ENCODE measurements at places on chromosomes 7 and 10.
A peak's percentile ranks its signal among the peaks of the same experiment; 100 is the strongest.

- no peak for DNase-seq
Observed at GRCh38 chr10:28668363-28669226, 8.7 kb upstream of the BAMBI start.

DNA sequence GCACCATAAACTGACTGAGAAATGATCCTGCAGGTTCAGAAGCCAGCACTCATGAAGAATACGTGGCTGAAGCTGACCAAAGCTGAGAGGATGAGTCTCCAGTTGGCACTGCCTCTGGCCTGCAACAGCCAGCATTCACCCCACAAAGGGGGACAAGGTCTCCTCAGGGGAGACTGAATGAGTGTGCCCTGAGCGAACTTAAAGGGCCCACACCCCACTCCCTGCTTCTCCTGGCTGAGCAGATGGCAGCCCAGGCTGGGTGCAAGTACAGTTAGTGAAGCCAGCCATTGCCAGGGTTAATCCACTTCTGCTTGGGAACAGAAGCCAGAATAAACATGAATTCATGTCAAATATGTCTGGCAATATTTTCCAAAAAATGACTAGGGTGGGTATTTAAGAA, 98.1 kb downstream of the PPP1R17 start:
- no peak for DNase-seq

- no peak for DNase-seq
Observed at GRCh38 chr7:99275496-99275895, 2.9 kb downstream of the MYH16 start.

DNA sequence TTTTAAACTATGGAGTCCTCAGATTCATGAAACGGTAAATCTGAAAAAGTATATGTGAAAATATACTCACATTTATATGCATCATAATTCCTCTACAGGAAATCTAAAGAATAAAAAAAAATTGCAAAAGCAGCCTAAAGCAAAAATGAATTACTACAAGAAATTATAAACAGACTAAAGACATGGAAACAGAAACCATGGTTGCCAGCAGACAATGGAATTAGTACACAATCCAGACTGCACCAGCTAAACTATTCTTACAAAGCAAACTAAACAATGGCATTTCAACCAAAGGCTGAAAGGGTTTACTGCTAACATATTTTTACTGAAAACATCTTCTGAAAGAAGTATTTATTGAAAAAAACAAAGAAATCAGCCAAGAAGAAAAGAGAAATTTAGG, 51.6 kb downstream of the COL28A1 start:
- DNase-seq = no peak

DNA sequence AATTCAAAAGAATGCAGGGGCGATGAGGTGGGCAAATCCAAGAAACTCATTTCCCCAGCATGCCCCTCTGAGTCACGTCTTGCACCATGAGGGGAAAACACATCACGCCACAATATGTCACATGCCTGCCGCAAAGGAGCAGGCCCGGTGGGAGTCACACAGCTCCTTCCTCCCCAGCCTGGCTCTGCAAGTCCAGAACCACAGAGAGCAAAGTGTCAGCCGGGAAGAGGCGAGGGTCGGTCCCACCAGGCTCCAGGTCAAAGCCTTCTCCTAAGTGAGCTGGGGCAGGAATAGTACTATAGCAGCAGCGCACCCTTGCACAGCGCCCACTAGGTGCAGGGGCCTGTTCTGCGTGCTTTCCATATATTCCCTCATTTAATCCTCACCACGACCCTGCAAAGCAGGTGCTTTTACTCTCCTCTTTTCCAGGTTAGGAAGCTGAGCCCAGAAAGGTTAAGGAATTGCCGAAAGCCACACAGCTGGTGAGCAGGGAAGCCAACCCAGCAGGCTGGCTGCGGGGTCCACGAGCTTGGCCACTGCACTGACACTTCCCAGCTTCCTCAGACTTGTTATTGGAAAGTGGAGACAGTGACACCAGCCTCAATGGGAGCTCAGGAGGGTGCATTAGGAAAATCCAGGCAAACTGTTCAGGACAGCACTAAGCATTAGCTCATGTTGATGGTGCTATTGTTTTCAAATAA, 94.0 kb upstream of the ZMIZ1 start:
- DNase-seq = peak; percentile 82

GRCh38 chr7:80445351-80445750, 66.5 kb downstream of the GNAT3 start:
- no peak for DNase-seq

GRCh38 chr10:7210516-7210915, 200.3 kb downstream of the SFMBT2 start:
- DNase-seq = no peak

- DNase-seq = no peak
Observed at GRCh38 chr10:24824124-24824523, 100.4 kb upstream of the ARHGAP21 start.

Measured in putamen (tissue), 1 donor.